Progenitor cell of endocrine pancreas (in vitro differentiated cells): ENCODE measurements at places on chromosomes 2 and 18.

DNA sequence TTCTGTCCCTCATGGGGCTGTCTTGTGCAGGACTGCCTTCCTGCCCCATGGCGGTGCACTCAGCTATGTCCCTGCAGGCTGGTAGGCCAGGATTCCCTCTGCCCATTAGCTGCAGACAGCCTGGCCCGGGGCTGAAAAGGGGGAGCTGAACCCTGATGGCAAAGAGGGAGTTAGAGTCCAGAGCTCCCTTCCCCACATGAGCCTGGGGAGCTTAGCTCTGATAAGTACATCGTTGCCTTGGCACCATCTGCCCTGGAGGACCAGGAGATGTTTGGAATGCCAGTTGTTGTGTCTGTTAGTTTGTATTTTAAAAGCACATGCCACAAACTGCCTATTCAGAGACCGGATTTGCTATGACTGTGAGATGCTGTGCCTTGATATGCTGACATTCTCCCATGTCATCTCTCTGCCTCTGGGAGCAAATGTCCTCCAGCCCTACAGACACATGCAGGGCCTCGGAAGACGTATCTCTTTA lies 65.1 kb upstream of the AFF3 start:
- DNase-seq = no peak

- DNase-seq = no peak
Observed at GRCh38 chr2:172430678-172431077, 3.3 kb downstream of the ITGA6 start.

DNA sequence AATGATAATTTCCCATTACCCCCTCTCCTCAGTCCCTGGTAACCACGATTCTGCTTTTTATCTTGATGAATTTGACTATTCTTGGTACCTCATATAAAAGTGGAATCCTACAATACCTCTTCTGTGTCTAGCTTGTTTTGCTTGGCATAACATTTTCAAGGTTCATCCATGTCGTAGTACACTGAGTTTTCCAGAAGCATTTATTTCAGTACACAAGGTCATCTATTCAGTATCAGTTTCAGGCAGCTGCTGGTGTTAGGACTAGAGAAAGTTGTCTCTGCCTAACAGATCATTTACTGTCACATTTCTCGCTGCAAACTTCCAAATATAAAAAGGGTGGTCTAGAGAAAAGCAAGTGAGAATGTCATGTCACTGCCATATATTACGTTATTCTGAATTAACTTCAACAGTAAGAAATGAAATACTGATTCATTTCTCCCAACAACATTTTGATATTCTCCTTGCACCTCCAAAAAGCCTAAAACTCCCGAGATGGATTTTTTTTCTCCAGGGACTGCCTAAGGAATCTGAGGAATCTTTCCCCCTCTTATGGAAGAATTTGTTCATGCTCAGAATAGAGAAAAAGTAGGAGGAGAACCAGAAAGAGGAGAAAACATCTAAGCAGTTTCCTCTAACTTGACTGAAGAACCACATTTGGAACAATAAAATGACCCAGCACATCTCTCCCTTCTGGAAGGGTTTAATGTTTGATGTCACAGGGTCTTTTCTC lies 36.0 kb downstream of the CDK15 start:
- DNase-seq = no peak

DNA sequence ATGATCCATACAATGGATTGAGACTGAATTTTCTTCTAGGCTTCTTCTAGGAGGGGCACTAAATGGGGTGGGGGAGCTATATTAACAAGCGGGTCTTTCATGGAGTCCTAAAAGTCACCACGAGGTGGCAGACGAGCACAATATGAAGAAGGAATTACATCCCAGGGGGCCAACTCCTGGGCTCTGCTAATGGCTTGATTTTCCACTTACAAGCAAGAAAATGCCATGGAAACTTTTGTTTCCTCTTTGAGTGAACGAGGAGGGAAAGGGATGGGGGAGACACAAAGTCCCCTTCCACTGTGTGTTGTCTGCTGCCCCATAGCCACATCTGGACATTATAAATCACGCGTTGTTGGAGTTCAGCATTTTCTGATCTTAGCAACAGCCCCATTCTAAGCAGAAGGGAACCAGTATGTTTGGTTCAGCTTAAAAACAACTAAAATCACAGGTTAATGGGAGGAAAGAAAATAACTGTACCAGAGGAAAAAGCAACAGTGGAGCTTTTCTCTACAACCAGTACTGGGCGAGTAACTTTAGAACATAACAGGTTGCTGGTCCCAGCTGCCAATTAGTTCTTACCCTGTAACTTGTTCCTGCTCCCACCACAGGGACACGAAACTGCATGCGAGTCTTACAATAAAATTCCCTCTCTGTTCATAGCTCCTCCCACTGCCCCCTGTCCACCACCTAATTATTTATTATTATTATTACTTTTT lies 285.0 kb upstream of the PARD3B start:
- peak; percentile 63 for DNase-seq

DNA sequence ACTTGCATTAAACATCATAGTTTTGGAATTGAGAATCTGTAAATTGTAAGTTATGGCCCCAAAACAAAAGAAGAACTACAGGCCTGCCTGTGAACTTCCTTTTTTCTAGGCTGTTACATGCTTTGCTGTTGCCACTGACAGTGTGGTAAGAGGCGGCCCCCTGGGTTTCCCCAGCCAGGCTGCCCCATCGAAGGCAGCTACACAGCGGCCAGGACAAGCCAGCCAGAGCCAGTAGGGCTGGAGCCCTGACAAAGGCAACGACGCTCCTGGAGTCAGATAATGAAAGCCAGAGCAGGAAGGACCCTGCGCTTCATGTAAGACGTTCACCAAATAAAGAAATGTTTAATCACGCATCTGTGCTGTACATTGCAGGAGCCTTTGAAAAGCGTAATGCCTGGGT lies 55.0 kb downstream of the ANKRD44 start:
- DNase-seq = no peak

GRCh38 chr2:160365716-160366367 lies 127.8 kb downstream of the RBMS1 start:
- no peak for DNase-seq

DNA sequence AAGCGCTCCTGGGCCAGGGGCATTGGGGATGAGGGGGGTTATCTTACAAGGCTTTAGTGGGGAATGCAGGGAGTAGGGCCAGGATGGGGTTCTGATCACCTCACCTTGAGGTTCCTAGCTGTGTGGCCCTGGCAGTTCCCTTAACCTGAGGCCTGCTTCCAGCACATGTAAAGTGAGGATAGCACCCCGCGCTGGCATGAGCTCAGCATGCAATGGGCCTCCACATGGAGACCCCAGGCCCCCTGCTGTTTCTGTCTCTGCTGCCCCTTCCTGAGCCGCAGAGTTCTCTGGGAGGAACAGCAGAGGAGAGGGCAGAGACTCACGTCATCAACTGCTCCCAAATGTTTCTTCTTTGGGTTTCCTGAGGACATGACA lies 8.6 kb upstream of the TEX51 start:
- DNase-seq = no peak

GRCh38 chr2:166115589-166115988 lies 12.2 kb downstream of the SCN1A start:
- DNase-seq = no peak

DNA sequence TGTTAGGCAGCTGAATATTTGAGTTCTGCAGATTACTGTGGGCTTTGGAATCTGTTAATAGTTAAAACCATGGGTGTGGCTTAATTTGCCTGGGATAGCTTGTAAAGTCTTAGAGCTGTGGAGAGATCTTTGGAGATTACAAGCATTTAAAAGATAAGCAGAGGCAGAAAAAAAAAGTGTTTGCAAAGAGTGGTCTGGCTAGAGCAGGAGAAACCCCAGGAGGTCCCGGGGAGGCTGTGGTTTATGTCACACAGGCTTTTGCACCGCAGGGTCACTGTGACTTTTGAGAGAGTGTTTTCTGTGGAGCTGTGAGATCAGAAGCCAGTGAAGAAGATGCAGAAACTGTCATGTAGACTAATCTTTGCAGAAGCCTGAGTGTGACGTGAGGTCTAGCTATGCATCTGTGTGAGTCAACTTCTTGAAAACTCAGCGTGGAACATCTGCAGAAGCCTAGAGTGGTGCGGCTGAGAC lies 49.0 kb downstream of the SETBP1 start:
- no peak for DNase-seq

DNA sequence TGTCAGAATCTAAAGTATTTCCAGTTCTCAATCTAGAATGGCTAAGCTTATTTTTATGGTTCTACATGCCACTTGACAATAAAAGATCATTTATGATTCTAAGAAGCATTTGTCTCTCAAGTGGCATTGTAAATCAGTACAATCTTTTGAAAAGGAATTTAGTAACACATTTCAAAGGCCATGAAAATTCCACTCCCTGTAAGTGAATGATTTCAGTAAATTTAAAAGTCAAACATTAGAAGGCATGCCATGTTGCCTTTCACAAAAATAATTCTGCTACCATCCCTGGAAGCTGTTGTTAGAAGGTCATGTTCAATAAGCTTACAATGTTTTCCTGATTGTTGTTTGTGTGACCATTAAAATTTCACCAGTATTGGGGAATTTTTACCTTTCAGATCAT lies 142.9 kb downstream of the RPIA start:
- no peak for DNase-seq

- no peak for DNase-seq
Observed at GRCh38 chr2:189587780-189588179, 7.2 kb upstream of the SLC40A1 start.

DNA sequence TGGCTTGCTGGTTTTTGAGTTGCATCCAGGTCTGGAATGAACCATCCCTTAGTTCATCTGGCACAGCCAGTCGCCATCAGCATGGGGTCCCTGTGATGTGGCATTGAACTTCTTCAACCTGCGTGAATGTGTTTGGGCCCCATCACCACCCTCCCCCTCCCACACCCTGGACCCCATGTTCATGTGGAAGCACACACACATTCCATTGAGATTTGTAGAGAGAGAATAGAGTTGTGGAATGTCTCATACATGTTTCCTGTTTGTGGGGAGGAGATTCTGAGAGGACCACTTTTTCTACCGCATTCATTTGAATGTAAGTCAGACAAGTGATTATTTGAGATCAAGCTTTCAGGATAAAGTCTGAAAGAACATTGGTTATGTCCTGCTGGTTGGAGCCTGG lies 117.6 kb upstream of the EML6 start:
- no peak for DNase-seq

GRCh38 chr2:219522111-219523030 lies 8.1 kb downstream of the ASIC4 start:
- no peak for DNase-seq

GRCh38 chr2:69692424-69692823 lies 48.9 kb upstream of the AAK1 start:
- DNase-seq = no peak

- DNase-seq = no peak
Observed at GRCh38 chr2:95303191-95303919, 6.2 kb downstream of the KCNIP3 start.

GRCh38 chr18:9542924-9543323 lies 67.6 kb downstream of the RALBP1 start:
- DNase-seq = no peak

GRCh38 chr18:12304351-12305210 lies 3.5 kb upstream of the TUBB6 start:
- no peak for DNase-seq

- no peak for DNase-seq
Observed at GRCh38 chr18:23669804-23670405, 7.2 kb upstream of the ANKRD29 start.

DNA sequence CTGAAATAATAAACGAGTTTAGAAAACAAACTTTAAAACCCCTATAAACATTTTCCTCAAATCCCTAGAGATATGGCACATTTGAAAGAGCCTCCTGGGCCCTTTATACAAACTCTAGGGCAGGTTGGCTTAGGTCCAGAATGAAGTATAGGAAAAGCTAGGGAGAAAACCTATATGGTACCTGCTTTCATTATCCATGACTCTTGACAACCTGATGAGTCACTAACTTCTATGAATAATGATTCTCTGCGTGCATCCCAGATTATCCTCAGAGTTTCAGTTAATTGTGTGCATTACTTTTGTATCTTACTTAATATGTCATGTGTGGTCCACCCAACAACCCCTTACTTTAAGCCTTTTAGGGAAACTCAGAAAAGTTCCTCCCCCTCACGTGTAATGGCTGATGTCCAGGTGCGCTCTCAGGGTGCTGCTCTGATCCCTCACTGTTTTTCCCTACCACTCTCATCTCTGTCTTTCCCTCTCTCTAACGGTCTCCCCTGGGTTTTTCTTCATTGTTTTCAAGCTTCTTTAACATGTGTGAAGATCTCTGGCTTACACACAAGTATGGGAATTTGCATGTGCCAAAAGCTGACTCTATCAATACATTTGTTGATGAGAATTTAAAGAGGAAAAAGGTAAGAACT lies 78.5 kb downstream of the LRP1B start:
- DNase-seq = no peak

GRCh38 chr2:209458008-209458979 lies 34.4 kb downstream of the MAP2 start:
- DNase-seq = no peak

- no peak for DNase-seq
Observed at GRCh38 chr2:111698743-111699554, 185.0 kb downstream of the ANAPC1 start.

- DNase-seq = no peak
Observed at GRCh38 chr2:154532763-154533162, 165.7 kb upstream of the KCNJ3 start.

- no peak for DNase-seq
Observed at GRCh38 chr2:24613154-24613814, 122.2 kb downstream of the NCOA1 start.

- no peak for DNase-seq
Observed at GRCh38 chr18:56019908-56020307, 431.9 kb upstream of the TCF4 start.

- no peak for DNase-seq
Observed at GRCh38 chr2:168278424-168278888, 31.1 kb upstream of the STK39 start.

- no peak for DNase-seq
Observed at GRCh38 chr2:20429528-20429927, 17.3 kb upstream of the RHOB start.

GRCh38 chr18:77400561-77400960 lies 150.9 kb downstream of the GALR1 start:
- DNase-seq = no peak
